ENCODE measurements at places on chromosomes 7 and 10.

DNA sequence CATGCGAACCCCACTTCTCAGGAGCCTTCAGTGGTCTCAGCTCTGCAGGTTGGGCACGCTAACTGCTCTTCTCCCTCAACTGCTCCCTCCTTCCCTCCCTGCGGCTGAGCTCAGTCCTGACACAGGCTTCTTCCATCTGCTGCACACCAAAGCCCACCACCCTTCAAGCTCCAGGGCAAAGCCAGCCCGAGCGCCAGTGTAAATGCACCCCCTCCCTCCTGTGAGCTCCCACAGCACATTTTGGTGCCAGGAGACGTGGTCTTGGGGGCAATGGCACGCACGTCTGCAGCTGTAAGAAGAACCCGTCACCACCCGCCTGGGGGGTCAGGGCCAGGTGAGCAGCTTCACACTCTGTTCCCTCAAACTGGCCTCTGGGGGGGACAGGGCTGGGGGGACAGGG lies 15.9 kb downstream of the VIPR2 start:
- no peak for DNase-seq

DNA sequence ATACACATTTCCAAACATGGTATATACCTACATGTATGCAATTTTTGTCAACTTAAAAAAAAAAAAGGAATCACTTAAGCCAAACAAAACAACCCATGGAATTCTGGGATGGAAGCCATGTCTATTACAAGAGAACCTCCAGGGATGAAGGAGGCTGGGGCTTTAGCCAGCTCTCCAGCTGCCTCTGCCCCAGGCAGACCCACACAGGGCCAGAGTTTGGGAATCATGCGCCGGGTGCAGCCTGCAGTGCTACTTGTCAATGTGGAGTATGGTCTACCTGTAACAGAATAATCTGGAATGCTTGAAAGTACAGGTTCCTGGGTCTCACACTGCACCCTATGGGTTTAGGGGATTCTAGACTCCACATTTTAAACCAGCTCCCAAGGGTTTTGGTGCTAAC lies 10.8 kb downstream of the ATP6V0E2 start:
- DNase-seq: no peak

DNA sequence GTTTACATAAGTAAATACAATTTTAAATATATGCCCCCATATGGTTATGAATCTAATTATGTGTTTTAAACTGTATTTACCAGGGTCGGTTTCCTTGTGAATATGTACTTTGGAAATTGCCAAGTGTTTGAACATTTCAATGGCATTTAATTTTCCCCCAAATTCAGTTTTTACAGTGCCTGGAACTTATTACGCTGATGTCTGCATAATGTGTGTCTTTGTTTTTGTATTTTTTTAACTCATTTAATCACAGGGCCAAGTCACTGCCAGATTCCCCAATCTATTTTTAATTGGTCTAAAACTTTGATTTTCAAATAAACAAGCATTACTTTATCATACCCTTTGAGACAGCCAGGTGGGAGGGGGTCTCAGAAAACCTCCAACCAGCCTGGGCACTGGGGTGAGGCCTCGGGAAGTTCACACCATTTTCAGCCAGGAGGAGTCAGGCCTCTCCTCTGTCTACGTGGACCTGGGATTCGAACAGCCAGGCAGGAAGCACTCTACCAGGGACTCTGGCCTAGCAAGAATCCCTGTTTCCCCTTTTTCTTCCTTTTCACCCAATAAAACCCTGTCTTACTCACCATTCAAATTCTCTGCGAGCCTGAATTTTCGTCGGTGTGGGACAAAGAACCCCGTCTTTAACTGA lies 151.5 kb upstream of the COL1A2 start:
- no peak for DNase-seq

- no peak for DNase-seq
These were observed 239.9 kb upstream of the ZNF32 start for GRCh38 chr10:43888586-43888985.

DNA sequence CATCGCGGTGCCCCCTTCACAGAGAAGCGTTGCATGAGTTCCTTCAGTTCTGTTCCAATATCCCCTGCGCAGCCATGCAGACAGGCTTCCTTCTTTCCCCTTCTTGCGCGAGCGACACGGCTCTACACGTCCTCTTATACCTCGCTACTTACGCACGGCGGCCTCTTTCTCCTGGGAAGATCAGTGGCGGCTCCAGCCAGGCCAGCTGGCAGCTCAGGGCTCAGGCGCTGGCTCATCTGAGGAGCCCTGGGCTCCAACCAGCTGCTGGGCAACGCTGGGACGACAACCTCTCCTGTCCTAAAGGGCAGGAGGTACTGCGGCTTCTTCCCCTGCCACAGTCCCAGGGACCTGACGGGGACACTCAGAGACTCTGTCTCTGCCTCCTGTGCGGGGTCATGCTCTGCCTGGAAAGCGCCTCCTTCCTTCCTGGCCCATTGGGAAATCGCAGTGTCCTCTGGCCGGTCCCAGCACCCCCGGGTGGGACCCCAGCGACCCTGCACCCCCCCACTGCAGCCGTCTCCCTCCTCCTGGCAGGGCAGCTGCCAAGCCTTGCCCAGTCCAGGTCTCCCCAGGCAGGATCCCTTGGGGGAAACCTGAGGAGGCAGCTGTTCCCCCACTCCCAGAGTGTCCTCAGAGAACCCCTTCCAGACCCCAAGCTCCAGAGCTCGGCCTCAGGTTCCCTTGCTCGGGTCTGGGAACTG lies 5.0 kb upstream of the FAM20C start:
- no peak for DNase-seq

- DNase-seq: no peak
These were observed 19.3 kb downstream of the BRI3 start for GRCh38 chr7:98300595-98301372.

DNA sequence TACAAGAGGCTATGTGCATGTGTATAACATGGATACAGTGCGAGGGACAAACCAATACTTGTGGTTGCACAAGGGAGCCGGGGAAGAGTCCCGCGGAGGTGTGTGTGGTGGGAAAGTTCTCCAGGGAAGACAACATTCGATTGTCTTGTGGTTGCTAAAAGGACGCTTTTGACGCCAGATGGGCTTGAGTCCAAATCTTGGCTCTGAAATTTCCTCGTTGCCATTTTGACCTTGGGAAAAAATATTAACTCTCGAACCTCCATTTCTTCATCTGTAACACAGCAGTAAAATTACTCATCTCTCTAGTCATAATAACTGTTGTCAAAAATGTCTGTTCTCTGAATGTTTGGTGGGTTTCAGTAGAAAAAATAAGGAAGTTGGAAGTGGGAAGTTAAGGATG lies 16.5 kb downstream of the PLXDC2 start:
- DNase-seq: no peak

Data from activated T-helper 1 cell treated with anti-CD3 and anti-CD28 coated beads, Interleukin-2, amount 50 U/mL, for 16 hours (primary cell).